Kidney (tissue), 22 donors: ENCODE measurements at places on chromosomes 13 and 19.
A peak's percentile ranks its signal among the peaks of the same experiment; 100 is the strongest.

GRCh38 chr13:112876305-112877000, 92.6 kb upstream of the MCF2L start:
- no peak for DNase-seq

GRCh38 chr13:108361769-108362168, 92.3 kb downstream of the TNFSF13B start:
- DNase-seq: no peak

- peak; percentile 13 for DNase-seq
These were observed 172.5 kb upstream of the MIR17HG start for GRCh38 chr13:91174886-91175501.

DNA sequence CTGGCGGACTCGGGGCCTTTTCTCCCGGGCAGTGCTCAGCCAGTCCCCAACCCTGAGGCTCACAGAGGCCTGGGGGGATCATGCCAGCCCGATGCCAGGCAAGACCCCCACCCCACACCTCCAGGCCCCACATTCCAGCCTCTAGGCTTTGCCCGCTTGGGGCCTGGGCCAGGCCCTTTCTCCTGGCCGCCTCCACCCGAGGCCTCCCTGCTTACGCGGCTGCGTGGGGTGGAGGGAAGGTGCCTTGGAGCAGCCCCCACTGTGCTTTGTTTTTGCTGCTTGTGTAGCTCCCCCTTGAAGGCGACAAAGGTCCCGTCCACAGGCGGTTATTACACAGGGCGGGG, 38.4 kb downstream of the SMIM24 start:
- DNase-seq: no peak

GRCh38 chr13:28734906-28735305, 16.1 kb upstream of the SLC46A3 start:
- DNase-seq: no peak

GRCh38 chr13:109412283-109412901, 374.0 kb downstream of the IRS2 start:
- peak; percentile 89 for DNase-seq

GRCh38 chr13:33312150-33312860, 26.8 kb upstream of the STARD13 start:
- no peak for DNase-seq
